T-helper 9 cell (primary cell): ENCODE measurements at places on chromosomes 1 and 21.

DNA sequence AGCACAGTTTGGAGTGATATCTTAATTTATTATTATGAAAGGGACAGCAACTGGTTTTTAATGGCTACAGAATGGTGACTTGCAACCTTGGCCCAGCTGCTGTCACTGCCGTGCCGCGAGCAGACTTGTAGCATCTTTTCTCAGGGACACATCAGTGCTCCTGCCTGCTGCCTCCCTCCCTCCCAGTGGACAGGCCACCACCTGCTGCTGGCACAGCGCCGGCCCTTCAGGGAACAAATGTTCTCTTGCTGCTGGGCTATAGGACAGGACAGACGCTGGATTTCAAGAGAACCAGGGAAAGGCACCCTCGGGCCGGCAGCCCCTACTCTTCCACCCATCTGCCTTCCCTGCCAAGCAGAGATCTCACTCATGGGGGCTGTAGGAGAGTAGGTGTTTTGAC, 413.8 kb upstream of the NFIA start:
- no peak for DNase-seq

DNA sequence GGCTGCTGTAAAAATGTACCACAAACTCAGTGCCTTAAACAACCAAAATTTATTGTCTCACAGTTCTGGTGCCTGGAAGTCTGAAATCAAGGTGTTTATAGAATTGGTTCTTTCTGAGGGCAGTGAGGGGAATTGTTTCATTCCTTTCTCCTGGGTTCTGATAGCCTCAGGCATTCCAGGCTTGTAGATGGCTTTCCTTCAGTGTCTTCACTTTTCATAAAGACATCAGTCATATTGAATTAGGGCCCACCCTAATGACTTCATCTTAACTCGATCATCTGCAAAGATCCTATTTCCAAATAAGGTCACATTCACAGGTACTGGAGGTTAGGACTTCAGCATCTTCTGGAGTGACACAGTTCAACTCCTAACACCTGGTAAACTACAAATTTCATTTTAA, 15.0 kb downstream of the CDKN2C start:
- no peak for DNase-seq

- DNase-seq, result no peak
Measured at GRCh38 chr1:243489681-243490546, 234.1 kb downstream of the SDCCAG8 start.

GRCh38 chr1:32754317-32755097, 51.9 kb upstream of the SYNC start:
- DNase-seq, result peak; percentile 29

GRCh38 chr1:183633676-183634343, 1.8 kb downstream of the ARPC5 start:
- DNase-seq, result no peak
